Stimulated activated CD4-positive, alpha-beta T cell treated with anti-CD3 and anti-CD28 coated beads, Interleukin-1b, Interleukin-23, amount 100 ng/mL, for 1 hour (primary cell): ENCODE measurements at places on chromosomes 1 and 21.

DNA sequence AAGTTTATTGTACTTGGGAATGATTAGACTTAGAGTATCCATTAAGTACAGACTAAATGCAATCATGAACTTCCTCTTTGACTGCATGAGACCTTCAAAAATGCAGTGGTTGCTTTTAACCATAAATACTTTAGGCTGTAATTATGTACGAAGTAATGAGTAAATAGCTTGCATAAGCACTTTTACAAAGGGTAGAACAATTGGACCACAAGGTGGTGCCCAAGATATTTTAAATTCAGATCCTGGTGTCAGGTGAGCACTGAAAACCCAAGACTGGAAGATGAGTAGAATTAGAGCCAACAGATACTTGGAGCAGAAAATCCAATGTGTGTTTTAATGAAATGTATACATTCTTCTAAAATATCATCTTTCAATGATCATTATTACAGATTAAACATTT, 43.4 kb upstream of the RHOU start:
- no peak for DNase-seq

DNA sequence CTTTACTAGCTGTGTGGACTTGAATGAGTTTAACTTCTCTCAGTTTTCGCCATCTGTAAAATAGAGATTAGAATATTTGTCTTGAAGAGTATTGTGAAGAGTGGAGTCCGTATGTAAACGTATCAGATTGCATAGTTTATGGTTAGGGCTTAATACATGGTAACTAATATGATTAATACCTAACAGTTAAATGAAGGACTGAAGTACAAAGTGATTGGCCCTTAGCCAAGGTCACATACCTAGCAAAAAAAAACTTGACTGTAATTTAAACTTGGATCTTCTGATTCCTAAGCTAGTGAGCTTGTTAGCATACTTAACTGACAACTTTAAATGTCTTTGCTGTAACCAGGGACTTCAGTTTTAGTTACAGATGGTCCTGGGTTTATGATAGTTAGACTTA, 1.9 kb downstream of the GIPC2 start:
- no peak for DNase-seq

DNA sequence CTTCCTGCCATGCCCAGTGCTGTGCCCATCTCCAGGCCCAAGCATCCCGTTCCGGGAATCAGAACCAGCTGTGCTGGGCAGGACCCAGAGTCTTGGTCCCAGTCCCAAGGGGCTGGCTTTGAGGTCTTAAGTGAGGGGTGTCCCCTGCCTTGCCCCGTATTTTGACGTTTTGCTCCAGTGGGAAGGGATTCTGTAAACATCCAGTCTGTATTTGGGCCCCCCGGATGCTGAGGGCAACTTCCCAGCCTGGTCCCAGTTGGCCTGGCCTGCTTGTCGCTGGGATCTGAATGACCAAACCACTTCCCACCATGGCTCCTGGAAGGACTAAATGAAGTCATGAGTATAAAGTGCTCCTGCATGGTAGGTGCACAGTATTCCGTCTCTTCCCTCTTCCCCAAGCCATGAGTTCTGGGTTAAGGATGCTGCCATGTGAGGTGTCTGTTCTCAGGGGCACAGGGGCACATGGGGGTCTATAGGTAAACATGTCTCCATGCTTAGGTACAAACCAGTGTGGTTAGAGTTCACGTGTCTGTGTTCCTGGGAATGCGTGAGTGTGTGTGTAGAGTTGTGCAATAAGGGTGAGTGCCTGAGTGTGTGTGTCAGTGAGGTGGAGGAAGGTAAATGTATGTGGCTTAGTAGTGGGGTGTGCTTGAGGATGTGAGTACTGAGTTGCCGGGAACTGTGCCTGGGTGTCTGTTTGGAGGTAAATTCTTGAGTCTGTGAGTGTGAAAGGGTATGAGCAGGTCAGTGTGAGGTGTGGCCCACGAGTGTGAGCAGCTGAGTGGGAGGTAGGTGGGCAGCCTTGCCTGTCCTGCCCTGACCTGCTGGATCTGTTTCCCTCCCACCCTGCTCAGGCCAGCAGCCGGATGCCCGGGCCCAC, 1.5 kb downstream of the B4GALT2 start:
- DNase-seq: no peak

- no peak for DNase-seq
Measured at GRCh38 chr21:44716984-44717383, 5.6 kb upstream of the TSPEAR start.

GRCh38 chr21:42112857-42113256, 41.7 kb downstream of the UMODL1 start:
- no peak for DNase-seq

DNA sequence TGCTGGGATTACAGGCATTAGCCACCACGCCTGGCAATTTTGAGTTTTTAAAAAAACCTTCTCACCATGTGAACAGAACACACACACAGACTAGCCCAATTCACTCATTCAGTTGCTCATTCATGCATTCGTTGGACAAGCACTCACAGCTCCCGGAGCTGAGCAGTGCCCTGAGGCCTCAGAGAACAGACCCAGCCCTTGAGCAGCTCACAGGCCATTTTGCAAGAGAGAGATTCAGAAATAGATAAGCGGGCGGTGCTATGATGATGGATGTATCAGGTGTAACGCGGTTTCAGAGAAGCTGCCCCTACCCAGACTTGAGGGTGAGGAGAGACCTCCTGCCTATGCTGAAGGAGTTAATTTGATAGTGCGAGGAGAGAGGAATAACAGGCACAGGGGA, 18.6 kb downstream of the PTAFR start:
- DNase-seq: no peak
